ENCODE measurements at places on chromosomes 7 and 10. TPM values are rescaled to one million over a fixed set of nuclear protein-coding genes. Genes with fewer than 3 reads are reported as not detected.

Gene ITGB8
- 351 TPM for total RNA-seq

Gene SPDYE11
- not detected for total RNA-seq

Gene DOCK1
- total RNA-seq = 45.4 TPM

Gene SVIL
- 17.6 TPM for total RNA-seq

Gene MIOS
- 21.7 TPM for total RNA-seq

Gene MYL10
- not detected for total RNA-seq

Gene LFNG
- total RNA-seq = 5.0 TPM

Gene MSMB
- total RNA-seq = not detected

Gene SLIT1
- total RNA-seq = under 0.01 TPM

Gene POM121C
- total RNA-seq = 18.5 TPM

Gene NODAL
- not detected for total RNA-seq

Gene FGFR2
- total RNA-seq = 0.15 TPM

Gene PLAU
- 0.69 TPM for total RNA-seq

Gene AOC1
- total RNA-seq = not detected

Gene ECD
- 47.6 TPM for total RNA-seq

Gene ZNF800
- 29.9 TPM for total RNA-seq

Gene GJD4
- total RNA-seq = not detected

Gene ACTL6B
- total RNA-seq = not detected

Gene ZNF425
- 1.7 TPM for total RNA-seq

Gene GPRIN2
- not detected for total RNA-seq

Gene CALCR
- 0.36 TPM for total RNA-seq

Gene TMEM213
- total RNA-seq = not detected

Gene LIPM
- total RNA-seq = not detected

Gene SORBS1
- 53.7 TPM for total RNA-seq

Gene HOXA2
- total RNA-seq = not detected

Gene ANXA8
- total RNA-seq = 0.15 TPM

Gene PRSS1
- not detected for total RNA-seq

Gene GPR37
- 3.1 TPM for total RNA-seq

Gene GIMAP7
- not detected for total RNA-seq

Gene CADPS2
- total RNA-seq = 3.0 TPM

Gene GIMAP6
- total RNA-seq = not detected

Gene SEPTIN7
- 174 TPM for total RNA-seq

Gene ODAD2
- total RNA-seq = 0.36 TPM

Gene CEP55
- total RNA-seq = 28.9 TPM

Gene BTBD16
- not detected for total RNA-seq

Gene NOM1
- total RNA-seq = 24.5 TPM

Gene FAM13C
- 1.00 TPM for total RNA-seq

Gene TCAF2
- total RNA-seq = 0.15 TPM

Measured in melanocyte of skin (primary cell).